Ovary (tissue), 10 donors: ENCODE measurements at places on chromosomes 1 and 21. TPM values are rescaled to one million over a fixed set of nuclear protein-coding genes. Genes with fewer than 3 reads are reported as not detected.

The SYDE2 gene
- 2.3 TPM for polyA plus RNA-seq

The HSD3B1 gene
- polyA plus RNA-seq, result 0.06 TPM

The TRAF3IP3 gene
- 1.2 TPM for polyA plus RNA-seq

The CD48 gene
- polyA plus RNA-seq, result 17.6 TPM

The IFNAR2 gene
- polyA plus RNA-seq, result 30.4 TPM

The TNNT2 gene
- 2.3 TPM for polyA plus RNA-seq

The NEXN gene
- 13.3 TPM for polyA plus RNA-seq

The KIRREL1 gene
- polyA plus RNA-seq, result 36.1 TPM

The DIO1 gene
- polyA plus RNA-seq, result not detected

The SPATA45 gene
- polyA plus RNA-seq, result not detected
